ENCODE measurements at places on chromosomes 3 and 15. TPM values are rescaled to one million over a fixed set of nuclear protein-coding genes. Genes with fewer than 3 reads are reported as not detected.

Gene CACNA1D
- 0.98 TPM for total RNA-seq

Gene FMN1
- total RNA-seq, result 0.36 TPM

Gene NTRK3
- total RNA-seq, result 21.1 TPM

Gene CEMIP
- 2.1 TPM for total RNA-seq

Gene AMOTL2
- 45.0 TPM for total RNA-seq

Gene ST8SIA2
- total RNA-seq, result 0.57 TPM

Gene SPATA12
- 0.52 TPM for total RNA-seq

Gene FSIP1
- total RNA-seq, result 0.51 TPM

Gene LRRC34
- total RNA-seq, result not detected

Gene PLSCR5
- total RNA-seq, result not detected

Gene LRRC58
- total RNA-seq, result 15.9 TPM

Gene C3orf85
- total RNA-seq, result not detected

Gene GOLGA8Q
- 0.08 TPM for total RNA-seq

Gene SLITRK3
- not detected for total RNA-seq

Gene SKOR1
- total RNA-seq, result 0.03 TPM

Gene MCF2L2
- total RNA-seq, result 0.15 TPM

Gene BAHD1
- 13.3 TPM for total RNA-seq

Gene PTX3
- 0.80 TPM for total RNA-seq

Gene ZNF80
- not detected for total RNA-seq

Gene CPNE9
- total RNA-seq, result 0.08 TPM

Gene IMPG2
- total RNA-seq, result not detected

Gene SLC2A2
- total RNA-seq, result not detected

Gene EPHB1
- total RNA-seq, result not detected

Gene DNAJA4
- total RNA-seq, result not detected

Gene FOXB1
- not detected for total RNA-seq

Gene SLC12A8
- total RNA-seq, result 1.3 TPM

Gene TTLL13
- total RNA-seq, result 0.16 TPM

Gene CTDSPL
- total RNA-seq, result 11.0 TPM

Gene SERPINI2
- not detected for total RNA-seq

Gene MORC1
- not detected for total RNA-seq

Gene GOLGA8S
- total RNA-seq, result 0.18 TPM
